Cortex of kidney (tissue), 1 donor: ENCODE measurements at places on chromosomes 12 and 14.

DNA sequence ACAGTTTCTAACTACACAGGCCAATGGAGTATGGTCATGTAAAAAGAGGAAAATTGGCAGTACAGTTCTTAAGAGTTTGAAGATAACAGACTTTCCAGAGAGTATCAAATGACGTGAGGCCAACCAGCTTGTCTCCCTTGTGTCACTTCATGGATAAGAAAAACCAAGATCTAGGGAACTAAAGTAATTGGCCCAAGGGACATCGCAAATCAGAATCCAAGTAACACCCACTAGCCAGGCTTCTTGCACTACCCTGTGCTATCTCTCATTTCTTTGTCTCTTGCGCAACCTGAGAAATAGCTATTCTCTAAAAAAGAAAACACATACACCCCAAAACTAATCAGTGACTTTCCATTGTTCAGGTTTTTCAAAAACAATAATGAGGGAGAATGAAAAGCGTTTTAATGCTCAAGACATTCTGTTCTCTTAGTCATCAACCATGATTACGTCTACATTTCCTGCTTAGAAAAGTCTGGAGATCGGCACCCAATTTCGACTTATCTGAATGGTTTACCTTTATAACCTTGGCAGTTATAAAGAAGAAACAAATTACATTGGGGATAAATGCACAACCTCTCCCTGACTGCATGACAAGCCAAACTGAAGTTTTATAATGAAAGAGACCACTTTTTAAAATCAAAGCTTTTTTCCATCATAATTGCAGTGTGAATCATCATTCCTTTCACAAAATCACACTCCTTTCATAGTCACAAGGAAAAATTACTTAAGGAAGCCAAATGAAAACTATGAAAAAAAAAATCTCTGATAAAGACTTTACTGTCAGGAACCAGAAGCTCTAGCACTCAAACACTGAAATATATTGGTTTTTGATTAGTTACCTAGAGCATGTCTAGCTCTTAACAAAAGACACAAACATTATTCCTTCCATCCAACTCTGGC is 42.1 kb downstream of the TMTC1 start:
- no peak for DNase-seq

DNA sequence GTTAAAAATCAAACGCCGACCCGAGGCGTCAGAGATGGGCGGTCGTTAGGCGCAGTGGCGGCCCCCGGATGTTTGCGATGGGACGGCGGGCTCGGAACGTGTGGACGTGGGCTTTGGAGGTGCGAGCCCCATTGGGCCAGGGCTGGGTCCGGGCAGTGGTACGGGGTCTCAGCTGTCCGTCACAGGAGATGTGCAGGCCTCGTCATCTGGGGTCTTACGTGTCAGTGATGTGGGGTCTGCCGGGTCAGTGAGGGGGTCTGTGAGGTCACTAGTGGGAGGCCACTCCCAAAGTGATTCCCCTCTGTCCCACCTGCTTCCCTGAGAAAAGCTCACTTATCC is 21.6 kb upstream of the CHFR start:
- DNase-seq = no peak

DNA sequence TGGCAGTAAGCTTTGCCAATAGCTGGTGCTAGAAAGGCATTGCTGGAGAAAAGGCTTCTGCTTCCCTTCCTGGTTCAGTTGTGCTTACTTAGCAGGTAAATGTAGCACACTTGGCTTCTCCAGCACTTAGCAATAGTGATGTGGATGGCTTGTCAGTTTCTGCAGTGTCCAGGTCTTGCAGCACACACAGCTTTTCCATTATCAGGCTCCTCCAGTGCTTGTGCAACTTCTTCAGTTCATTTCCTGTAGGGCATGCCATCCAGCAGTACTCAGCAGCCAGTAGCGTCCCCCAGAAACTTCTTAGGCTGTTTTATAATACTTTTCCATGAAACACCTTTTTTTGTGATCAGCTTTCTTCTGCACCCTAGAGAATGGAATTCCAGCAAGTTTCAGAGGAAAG is 154.6 kb downstream of the SLC6A15 start:
- DNase-seq = no peak

DNA sequence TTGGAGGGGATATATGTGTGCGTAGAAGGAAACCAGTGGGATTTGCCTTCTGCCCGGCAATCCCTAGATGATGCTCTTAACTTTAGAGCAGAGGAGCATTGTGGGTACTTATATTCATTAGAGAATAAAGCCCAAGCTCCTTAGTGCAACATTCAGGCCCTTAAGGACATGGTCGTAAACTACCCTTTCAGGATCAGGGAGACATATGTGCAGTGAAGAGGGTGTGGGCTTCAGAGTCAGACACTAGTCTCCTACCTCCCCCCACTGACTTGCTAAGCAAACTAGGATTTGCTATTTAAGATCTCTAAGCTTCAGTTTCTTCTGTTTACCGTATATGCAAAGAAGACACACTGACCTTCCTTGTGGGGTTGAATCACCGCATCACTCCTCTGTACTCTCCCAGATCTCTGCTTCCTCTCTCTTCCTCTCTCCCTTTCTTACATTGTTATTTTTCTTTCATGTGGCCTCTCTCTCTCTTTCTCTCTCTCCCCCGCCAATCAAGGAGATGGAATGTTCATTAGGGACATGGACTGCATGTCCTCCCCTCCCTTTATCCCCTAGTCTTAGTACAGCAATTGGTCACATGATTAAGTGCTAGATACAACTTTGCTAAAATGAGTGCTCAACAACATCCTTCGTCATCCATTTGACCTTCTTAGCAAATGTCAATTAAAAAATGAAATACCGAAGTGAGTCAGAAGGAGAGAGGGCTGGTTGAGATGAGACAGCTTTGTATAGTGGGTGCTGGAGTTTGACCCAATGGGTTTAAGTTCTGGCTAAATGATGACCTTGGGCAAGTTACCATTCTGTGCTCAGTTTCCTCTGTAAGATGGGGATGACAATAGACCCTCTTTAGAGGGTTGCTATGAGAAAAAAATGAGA is 91.7 kb downstream of the TMX1 start:
- no peak for DNase-seq

GRCh38 chr12:92496790-92497189 is 206.0 kb upstream of the PLEKHG7 start:
- no peak for DNase-seq

DNA sequence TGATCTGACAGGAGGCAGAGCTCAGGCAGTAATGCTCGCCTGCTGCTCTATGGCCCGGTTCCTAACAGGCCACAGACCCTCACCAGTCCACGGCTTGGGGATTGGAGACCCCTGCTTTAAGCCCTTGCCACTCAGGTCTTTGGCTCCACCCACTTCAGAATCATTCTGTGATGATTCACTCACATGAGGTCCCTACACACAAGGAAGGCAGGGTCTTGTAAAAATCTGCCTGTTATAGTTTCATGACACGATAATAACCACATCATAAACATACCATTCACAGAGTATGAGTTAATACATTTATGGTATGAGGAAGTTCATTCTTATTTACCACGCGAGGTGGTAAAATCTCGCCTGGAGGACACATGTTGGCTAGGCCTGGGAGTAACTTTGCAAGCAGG is 29.0 kb upstream of the MAX start:
- no peak for DNase-seq

GRCh38 chr12:62263966-62264365 is 3.8 kb downstream of the USP15 start:
- DNase-seq = no peak

DNA sequence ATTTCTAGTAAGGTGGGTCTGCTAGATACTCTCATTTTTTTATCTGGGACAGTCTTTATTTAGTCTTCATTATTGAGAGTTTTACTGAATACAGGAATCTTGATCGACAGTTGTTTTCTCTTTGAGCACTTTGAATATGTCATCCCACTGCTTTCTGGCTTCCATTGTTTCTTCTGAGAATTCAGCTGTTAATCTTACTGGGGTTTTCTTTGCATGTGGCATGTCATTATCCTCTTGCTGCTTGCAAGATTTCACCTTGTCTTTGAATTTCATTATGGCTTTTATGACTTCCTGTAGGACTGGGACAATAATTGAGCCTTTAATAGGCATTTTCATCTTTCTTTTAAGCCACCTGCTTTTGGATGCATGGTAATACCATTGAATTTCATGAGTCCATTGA is 46.7 kb upstream of the RD3L start:
- DNase-seq = no peak

DNA sequence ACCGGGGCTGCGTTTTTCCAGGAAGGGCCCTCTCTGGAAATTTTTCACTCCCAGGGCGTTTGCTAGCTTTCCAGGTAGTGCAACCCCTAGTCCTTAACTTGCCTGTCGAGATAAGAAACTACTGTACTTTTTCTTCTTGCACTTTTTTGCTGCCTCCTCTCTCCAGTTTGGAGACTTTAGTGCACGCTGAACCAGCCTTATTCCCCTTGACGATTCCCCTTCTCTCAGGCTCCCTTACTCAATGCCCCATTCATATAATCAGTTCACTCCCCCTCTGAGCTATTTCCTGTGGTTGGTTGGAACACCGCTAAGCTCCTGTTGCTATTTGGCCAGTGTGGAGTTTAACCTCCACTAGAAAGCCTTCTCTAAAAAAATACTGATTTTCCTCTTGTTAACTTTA is 682 bp downstream of the CREBL2 start:
- DNase-seq = no peak

- DNase-seq = no peak
Observed at GRCh38 chr12:94535510-94535921, 75.8 kb upstream of the CEP83 start.

DNA sequence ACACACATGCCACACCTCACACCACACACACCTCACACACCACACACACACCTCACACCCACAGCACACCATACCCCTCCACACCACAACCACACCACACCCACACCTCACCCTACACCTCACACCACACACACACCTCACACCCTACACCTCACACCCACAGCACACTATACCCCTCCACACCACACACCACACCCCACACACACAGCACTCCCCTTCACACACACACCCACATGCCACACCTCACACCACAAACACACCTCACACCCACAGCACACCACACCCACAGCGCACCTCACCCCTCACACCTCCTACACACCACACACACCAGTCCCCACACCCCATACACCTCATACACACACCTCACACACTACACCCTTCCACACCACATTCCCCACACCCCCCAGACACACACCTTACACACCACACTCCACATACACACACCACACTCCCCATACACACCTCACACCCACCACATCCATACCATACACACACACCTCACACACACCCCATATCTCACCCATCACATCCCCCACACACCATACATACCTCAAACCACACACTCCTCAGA is 80.0 kb downstream of the ACTN1 start:
- DNase-seq = no peak

DNA sequence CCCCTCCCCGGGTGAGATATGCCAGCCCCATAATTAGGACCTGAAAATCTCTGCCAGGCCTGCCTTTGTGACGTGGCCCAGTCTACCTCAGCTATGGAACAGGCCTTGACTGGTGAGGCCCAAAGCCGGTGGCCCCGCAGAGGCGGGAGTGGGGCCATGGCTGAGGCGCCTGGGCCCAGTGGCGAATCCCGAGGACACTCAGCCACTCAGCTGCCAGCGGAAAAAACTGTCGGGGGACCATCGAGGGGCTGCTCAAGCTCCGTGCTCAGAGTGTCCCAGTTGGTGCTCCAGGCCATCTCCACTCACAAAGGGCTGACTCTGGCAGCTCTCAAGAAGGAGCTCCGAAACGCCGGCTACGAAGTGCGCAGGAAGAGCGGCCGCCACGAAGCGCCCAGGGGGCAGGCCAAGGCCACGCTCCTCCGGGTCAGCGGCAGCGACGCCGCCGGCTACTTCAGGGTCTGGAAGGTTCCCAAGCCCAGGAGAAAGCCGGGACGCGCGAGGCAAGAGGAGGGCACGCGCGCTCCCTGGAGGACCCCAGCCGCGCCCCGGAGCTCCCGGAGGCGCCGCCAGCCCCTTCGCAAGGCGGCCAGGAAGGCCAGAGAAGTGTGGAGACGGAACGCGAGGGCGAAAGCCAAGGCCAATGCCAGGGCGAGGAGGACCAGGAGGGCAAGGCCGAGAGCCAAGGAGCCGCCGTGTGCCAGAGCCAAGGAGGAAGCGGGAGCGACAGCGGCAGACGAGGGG is 21.4 kb downstream of the ZNF641 start:
- DNase-seq = no peak
